ENCODE measurements at places on chromosomes 6 and 20.

- DNase-seq: no peak
Measured at GRCh38 chr6:158329531-158329930, 17.3 kb downstream of the TULP4 start.

- DNase-seq: no peak
Measured at GRCh38 chr6:113317442-113317841, 539.7 kb upstream of the MARCKS start.

DNA sequence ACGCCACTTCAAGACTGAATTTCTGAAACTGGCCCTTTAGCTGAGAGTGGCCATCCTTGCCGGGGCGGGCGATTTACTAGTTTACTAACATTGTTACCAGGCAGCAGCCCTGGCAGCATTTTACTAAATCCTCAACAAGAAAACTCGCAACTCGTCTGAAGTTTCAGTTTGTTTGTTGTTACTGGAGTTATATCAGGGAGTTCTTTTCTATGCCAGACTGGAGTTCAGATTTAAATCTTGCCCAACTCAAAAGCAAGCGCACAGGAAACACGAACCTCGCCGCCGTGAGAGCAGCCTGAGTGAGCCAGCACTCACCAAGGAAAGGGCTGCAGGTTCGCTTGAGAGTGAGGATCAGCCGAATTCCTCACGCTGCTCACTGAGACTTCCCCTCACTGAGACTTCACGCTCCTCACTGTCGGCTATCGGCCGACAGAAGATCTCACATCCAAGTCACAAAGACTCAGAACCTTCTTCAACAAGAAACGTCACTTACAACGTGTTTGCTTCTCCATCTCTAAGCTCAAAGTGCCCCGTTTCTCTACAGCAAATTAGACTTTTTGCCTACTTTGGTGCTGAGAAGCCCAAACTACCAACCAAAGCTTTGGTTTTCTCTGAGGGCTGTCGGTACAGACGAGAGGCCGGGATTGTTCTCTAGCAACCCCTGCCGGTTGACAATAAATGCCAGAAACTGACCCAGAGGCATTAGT, 78.9 kb downstream of the OLIG3 start:
- peak; percentile 47 for DNase-seq

DNA sequence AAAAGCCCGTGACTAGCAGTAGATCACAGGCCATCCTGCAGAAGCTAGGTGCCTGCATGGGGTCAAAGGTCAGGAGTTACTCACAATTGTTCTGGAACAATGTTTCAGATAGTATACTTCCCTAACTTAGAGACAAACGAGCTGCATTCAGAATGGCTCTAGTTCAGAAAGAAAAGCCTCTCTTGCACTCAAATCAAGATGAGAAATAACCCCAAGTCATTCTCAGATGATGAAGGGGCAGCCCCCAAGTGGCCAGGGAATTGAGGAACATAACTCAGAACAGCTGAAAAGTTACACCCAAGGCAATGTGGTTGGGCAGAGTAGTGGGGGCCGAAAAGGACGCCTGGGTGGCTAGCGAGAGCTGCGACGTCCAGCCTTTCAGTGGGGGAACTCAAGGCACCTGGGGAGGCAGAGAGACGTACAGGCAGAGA, 27.8 kb downstream of the FYN start:
- no peak for DNase-seq

GRCh38 chr20:43460830-43461200, 3.1 kb downstream of the SRSF6 start:
- no peak for DNase-seq

DNA sequence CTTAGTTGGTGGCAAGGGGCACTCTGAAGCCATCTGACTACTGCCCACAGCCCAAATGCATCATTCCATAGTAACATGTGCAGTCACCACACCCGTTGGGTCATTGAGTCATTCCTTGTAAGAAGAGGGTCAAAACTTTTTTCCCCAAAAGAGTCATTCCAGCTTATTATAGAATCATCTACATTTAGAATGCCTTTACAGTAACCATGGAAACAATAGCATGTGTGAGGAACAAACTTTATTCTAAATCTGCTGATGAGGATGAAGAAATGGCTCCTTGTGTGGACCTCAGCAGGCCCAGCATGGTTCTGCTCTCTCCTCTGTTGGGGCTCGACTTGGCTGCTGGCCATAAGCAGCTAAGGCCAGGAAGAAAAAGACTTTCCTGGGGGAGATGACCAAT, 111.2 kb upstream of the PTPRT start:
- no peak for DNase-seq

DNA sequence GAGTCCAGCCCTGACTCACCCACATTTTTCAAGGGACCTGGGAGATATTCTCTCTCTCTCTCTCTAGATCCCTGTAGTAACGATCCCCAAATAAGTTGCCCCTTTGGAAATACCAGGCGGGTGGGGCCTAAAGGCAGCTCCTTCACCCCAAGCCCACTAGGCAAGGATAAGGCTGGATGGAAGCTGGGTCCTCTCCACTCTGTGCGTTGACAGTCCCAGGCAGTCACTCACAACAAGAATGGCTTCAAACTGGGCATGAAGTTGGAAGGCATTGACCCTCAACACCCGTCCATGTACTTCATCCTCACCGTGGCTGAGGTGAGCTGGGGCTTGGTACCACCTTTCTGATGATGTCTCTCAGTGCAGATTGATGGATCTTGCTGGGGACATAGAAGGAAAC, 21.6 kb downstream of the L3MBTL1 start:
- DNase-seq: no peak
